Testis (tissue), 5 donors: ENCODE measurements at places on chromosomes 7 and 10. TPM values are rescaled to one million over a fixed set of nuclear protein-coding genes. Genes with fewer than 3 reads are reported as not detected.
A peak's percentile ranks its signal among the peaks of the same experiment; 100 is the strongest.

Gene ZNF239
- total RNA-seq, result 10.9 TPM

Gene ENTPD7
- 6.3 TPM for total RNA-seq

GRCh38 chr10:113244750-113245149, 294.7 kb downstream of the TCF7L2 start:
- H3K27me3 ChIP-seq, result no peaks in the 10 kb centered on the region
- H3K36me3 ChIP-seq, result no peaks in the 10 kb centered on the region
- no peaks in the 10 kb centered on the region for H3K4me1 ChIP-seq

Gene SNX10
- 5.6 TPM for total RNA-seq

DNA sequence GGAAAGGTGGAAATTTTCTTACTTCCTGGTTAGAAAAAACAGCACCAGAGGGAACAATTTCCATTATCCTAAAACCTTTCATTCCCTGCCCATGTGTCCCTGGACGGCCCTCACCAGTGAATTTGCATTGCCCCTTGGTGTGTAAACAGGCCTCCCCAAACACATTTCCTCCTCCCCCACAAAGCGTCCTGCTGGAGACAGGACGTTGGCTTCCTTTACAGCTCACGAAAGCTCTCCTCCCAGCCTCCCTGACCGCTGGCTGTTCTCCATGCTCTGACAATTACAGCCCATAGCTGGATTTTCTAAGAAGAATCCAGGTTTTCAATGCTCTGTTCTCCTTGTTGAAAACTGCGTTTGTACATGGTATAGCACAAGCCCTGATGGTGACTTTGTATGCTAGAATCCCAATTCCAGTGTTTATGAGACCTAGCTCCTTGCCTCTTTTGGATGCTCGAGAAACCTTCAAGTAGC, 724.2 kb upstream of the CELF2 start:
- DNase-seq, result peak; percentile 22
- no peaks in the 10 kb centered on the region for H3K36me3 ChIP-seq
- H3K4me3 ChIP-seq, result no peak overlapping the region
- H3K27ac ChIP-seq, result no peak overlapping the region

DNA sequence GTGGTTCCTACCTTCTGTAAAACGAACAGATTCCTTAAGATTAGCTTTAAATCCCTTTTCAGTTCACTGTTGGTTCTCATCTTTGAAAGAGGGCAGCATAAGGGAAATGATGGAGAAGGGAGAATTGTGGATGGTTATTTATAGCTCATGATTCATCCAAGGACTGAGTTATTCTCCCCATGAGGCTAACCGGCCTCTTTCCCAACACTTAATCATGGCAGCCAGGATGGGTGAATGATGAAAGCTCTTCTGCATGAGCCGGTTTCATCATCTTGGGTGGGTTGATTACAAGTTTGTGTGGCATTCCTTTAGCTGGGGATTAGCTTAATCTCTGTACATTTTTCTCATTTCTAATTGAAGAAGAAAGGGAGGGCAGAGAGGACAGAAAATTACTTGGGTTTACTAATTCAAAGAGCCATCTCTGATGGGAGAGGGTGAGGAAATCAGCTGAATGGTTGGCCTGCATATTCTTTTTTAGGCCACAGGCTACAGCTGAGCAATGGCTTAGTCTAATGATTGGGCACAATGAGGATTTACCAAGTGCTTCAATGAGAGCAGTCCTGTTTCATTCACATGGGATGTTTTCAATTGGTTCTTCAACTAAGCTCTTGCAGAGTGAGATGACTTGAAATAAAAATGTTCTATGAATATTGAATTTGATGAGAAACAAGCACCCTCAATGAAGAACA, 250.0 kb downstream of the BMPER start:
- H3K36me3 ChIP-seq, result no peaks in the 10 kb centered on the region
- no peaks in the 10 kb centered on the region for H3K4me1 ChIP-seq
- no peaks in the 10 kb centered on the region for H3K27me3 ChIP-seq
- no peak overlapping the region for H3K27ac ChIP-seq

GRCh38 chr7:16420649-16421332, 547 bp downstream of the CRPPA start:
- peak; percentile 93 for DNase-seq
- peaks cover 16% of the 10 kb centered on the region for H3K4me1 ChIP-seq
- no peaks in the 10 kb centered on the region for H3K36me3 ChIP-seq
- no peaks in the 10 kb centered on the region for H3K27me3 ChIP-seq
- peak overlapping the region; percentile 98 for H3K27ac ChIP-seq

GRCh38 chr7:121901026-121901425, 28.1 kb downstream of the PTPRZ1 start:
- no peaks in the 10 kb centered on the region for H3K4me1 ChIP-seq
- no peaks in the 10 kb centered on the region for H3K36me3 ChIP-seq
- no peaks in the 10 kb centered on the region for H3K27me3 ChIP-seq
- H3K27ac ChIP-seq, result no peak overlapping the region
- no peak for DNase-seq

Gene GNAT3
- not detected for total RNA-seq

Gene UCN3
- total RNA-seq, result not detected

- no peak overlapping the region for H3K4me3 ChIP-seq
- no peaks in the 10 kb centered on the region for H3K27me3 ChIP-seq
These were observed 73.2 kb downstream of the PPP1R9A start for GRCh38 chr7:94980418-94981142.

DNA sequence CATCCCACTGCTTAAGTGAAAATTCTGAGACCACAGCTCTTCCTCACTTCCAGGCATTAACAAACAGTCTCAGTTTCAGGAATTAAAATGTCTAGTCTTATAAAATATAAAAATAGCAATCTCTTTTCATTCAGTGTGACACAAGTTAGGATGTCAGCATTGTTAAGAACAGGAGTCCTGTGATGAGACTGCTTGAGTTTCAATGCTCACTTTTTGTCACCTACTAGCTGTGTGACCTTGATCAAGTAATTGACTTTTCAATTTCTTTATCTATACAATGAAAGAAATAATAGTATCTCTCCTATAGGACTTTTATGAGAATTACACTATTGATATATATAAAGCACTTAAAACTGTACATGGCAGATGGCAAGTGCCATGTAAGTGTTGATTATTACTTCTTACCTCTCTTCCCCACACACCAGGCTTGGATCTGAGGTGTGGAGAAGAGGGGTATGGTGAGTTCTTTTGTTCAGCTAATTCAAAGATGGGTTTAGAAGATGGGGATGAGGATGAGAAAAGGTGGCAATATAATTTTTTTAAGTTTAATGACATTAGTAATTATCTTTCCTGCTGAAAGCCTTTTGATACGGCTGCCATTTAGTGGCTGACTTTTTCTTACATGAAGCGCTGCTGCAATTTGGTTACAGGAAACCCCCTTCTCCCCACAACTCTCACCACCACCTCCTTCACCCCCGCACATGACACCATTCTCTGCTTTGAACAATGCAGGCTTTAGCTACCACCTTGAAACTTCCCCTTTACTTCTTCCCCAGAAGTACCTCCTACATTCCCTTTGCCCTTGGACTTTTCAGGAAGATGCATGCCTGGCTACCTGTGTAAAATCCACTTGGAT, 20.8 kb upstream of the HYAL4 start:
- H3K27me3 ChIP-seq, result no peaks in the 10 kb centered on the region
- H3K27ac ChIP-seq, result no peak overlapping the region
- DNase-seq, result no peak

DNA sequence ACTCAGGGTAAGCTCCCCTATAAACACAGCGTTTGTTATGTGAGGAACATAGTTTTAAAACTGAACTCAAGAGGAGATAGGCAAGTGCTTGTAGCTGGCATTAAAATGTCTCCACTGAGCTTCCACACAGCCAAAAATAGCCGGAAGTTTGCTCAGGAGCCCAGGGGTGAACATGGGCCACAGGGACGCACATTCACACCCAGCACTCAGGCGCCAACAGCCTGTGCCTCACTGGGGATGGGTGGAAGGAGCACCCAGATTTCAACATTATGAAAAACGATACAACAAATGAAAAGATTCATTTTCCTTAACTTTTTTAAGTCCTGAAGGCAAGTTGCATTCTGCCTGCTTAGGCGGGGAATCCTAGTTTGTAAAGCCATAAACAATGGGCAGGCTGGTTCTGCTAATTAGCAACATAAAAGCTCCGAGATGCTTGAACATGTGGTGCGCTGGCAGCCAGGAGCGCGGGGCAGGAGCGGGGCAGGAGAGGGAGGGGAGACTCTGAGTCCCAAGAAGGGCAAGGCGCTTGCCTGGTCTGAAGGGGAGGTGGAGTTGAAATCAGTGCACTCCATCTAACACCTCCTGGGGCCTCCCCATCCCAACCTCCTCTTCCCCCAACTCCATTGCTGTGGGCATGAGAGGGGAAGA, 235.9 kb downstream of the COBL start:
- no peak for DNase-seq
- no peaks in the 10 kb centered on the region for H3K4me1 ChIP-seq
- no peak overlapping the region for H3K4me3 ChIP-seq
- H3K27me3 ChIP-seq, result no peaks in the 10 kb centered on the region
- H3K36me3 ChIP-seq, result no peaks in the 10 kb centered on the region

DNA sequence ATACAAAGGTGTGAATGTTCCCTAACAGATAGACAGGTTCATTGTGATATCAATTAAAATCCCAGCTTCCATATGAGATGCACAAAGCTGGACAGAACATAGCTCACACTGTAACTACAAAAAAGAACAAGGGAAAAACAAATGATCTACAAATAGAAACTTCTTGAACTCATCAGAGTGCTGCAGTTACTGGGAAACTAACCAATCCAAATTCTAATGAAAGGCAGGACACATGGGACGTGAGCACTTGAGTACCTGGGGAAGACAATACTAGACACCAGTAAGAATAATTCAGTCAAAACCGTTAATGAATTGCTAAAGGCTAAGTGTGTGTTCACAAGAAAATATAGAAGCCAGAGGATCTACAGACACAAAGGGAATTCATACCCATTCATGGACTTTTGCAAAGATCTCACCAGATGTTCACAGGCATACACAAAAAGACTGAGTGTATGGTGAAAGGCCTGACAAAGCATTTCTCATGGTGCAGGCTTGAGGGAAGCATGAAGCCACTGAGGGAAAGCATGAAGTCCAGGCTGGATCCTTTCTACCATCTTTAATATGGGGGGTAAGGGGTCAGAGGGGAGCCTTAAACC, 7.8 kb upstream of the GPR22 start:
- no peak overlapping the region for H3K4me3 ChIP-seq
- H3K27me3 ChIP-seq, result no peaks in the 10 kb centered on the region
- H3K27ac ChIP-seq, result no peak overlapping the region
- no peaks in the 10 kb centered on the region for H3K4me1 ChIP-seq
- H3K36me3 ChIP-seq, result no peaks in the 10 kb centered on the region

DNA sequence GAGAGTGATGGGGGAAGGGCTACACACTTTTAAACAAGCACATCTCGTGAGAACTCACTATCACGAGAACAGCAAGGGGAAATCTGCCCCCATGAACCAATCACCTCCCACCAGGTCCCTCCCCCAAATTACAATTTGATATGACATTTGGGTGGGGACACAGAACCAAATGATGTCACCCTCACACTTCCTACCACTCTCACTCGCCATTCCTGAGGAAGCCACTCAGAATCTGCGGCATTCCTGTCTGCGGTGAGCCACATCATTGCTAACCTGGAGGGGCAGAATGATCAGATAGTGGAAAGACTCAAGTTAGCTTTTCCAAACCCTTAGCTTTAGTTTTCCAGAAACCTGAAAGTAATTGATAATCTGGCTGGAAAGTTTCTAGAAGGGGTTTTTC, 66.9 kb downstream of the MYO3A start:
- no peak overlapping the region for H3K27ac ChIP-seq
- H3K27me3 ChIP-seq, result no peaks in the 10 kb centered on the region
- DNase-seq, result no peak
- H3K36me3 ChIP-seq, result no peaks in the 10 kb centered on the region
